ENCODE measurements at places on chromosomes 12 and 14. TPM values are rescaled to one million over a fixed set of nuclear protein-coding genes. Genes with fewer than 3 reads are reported as not detected.

Gene LYZ
- total RNA-seq = 0.21 TPM

GRCh38 chr12:49941556-49942511 is 8.7 kb upstream of the AQP2 start:
- DNase-seq = no peak

Gene TAS2R7
- not detected for total RNA-seq

DNA sequence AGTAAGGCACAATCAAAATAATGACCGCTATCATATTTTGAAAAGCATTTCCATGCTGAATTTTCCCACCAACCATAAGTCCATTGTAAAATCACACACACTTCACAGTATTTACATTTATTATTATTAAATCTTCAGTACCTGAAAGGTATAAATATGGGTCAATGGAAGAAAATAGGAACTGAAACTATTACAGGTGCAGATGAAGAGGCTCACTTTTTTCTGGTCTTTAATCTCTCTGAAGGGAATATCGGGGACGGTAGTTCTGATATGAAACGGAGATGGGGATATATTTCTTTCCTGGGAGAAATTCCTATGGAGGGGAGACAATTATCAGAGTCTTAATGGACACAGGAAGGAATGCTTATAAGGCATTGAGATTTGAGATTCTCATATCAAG is 28.4 kb downstream of the CLEC1A start:
- DNase-seq = no peak

DNA sequence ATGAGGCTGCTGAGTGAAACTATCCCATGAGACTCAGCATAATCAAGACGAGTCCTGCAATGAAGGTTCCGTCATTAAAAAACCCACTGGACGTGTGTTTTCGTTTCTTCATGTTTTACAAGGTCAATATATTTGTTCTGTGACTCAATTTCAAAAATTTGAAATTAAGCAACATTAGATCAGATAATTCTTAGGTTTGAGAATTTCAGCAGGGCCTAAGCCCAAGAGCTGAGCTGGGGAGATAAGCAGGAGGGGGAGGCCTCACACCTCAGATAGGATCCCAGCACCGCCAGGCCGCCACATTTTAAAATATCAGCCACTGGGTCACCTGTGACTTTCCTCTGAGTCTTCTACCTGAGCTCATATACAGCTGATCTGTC is 13.3 kb downstream of the STX2 start:
- no peak for DNase-seq

Gene FOXN4
- total RNA-seq = not detected

Gene RGS6
- total RNA-seq = 0.24 TPM

Gene DTX3
- 26.5 TPM for total RNA-seq

- peak; percentile 73 for DNase-seq
These were observed 7.7 kb downstream of the ALKBH2 start for GRCh38 chr12:109085590-109085989.

Gene MYH6
- not detected for total RNA-seq

Gene PIANP
- total RNA-seq = 3.9 TPM

GRCh38 chr14:105205673-105206208 is 24.6 kb upstream of the NUDT14 start:
- no peak for DNase-seq

Gene RASSF9
- 0.16 TPM for total RNA-seq

Gene LMO3
- total RNA-seq = 1.6 TPM

- no peak for DNase-seq
These were observed 95.8 kb downstream of the ITPK1 start for GRCh38 chr14:93019970-93020369.

Gene EAPP
- total RNA-seq = 42.0 TPM

GRCh38 chr12:56208006-56208405 is 13.7 kb downstream of the RNF41 start:
- DNase-seq = no peak

GRCh38 chr12:66154776-66155175 is 15.0 kb downstream of the TMBIM4 start:
- no peak for DNase-seq

DNA sequence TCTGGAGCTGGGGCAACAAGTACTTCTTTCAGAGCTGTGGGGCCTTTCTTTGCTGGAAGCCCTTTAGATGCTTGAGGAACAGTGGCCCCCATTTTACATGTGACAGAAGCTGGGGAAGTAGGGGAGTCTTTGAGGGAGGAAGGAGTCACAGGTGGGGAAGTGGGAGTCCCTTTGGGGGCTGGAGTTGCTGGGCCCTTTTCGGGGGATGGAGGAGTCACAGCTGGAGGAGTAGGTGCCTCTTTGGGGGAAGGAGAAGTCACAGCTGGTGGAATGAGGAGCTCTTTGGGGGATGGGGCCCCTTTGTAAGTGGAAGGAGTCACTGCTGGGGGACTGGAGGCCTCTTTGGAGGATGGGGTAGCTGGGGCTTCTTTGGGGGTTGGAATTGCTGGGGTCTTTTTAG is 8.6 kb downstream of the NACA start:
- no peak for DNase-seq

DNA sequence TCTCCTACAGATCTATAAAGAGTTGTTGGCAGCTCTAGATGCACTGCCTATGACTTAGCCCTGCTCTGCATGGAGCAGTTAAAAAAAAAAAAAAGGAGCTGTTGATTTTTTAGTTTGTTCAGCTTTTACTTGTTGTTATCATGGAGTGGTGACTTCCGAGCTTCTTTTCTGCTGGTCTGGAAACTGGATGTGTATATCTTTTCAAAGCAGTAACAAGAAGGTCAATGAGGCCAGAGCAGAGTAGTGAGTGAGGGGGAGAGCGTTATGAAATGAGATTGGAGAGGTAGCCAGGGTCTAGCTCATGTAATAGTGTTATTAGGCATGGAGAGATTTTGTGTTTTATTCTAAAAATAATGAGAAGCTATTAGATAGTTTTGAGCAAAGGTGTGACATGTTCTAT is 13.2 kb upstream of the TUBA1B start:
- no peak for DNase-seq

- no peak for DNase-seq
These were observed 13.7 kb downstream of the AK7 start for GRCh38 chr14:96405677-96406076.

Gene COL2A1
- 0.70 TPM for total RNA-seq

Gene CSRNP2
- total RNA-seq = 45.1 TPM

DNA sequence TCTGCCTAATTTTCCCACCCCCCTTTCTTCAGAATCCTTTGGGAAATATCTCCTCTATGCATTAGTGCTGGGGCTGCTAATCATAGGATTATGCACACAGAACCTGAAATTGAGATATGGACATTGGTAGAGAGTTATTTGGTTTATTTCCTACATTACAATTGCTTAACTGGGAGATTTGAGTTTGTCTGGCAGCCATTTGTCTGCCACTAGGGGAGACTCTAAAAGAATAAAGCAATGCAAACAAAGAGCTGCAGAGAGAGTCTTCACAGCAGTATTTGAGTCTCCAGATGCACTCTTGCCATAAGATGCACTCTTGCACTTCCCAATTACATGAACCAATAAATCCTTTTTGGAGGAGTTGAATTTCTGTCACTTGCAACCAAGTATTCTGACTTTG is 12.0 kb upstream of the PCNX4 start:
- DNase-seq = no peak

GRCh38 chr12:27549236-27549800 is 25.3 kb downstream of the PPFIBP1 start:
- no peak for DNase-seq

DNA sequence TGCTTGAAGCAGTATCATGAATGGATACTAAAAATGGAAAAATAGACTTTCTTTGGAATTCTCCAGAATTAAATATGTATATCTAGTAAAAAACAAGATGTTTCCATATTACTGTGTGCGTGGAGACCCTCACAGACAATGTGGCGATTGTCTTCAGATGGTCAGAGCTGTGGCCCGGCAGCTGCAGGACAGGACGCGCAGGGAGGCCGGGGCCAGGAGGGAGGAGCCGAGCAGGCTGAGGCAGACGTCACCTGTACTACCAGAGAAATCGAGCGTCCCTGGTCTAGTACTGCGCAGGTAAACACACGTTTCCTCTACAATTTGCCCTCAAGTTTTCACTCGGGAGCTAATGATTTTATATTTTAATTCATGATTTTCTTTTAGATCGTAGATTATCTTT is 22.8 kb downstream of the DDX51 start:
- no peak for DNase-seq

DNA sequence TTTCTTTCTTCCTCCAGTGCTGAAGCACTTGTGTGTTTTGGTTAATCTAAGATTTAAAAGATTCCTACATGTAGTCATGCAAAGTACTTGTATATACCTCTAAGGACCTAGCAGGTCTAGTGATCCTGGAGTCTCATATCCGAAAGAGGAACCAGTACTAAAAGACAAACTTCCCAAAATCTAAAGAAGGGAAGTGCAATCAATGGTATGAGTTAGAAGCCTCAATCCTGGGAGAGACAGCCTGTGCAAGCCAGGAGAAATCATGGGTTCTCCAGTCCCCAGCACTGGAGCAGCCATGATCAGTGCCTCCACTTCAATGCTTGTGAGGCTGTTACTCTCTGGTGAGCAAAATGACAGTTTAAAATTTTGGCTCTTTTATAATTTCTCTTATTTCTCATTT is 277.4 kb downstream of the DAD1 start:
- DNase-seq = no peak

- no peak for DNase-seq
These were observed 65.9 kb downstream of the AVPR1A start for GRCh38 chr12:63085120-63085519.

GRCh38 chr14:90692826-90693225 is 123.4 kb downstream of the TTC7B start:
- DNase-seq = no peak

Gene MYBPC1
- not detected for total RNA-seq

Gene TAS2R10
- total RNA-seq = 0.84 TPM

GRCh38 chr12:25155022-25155576 is 39.9 kb downstream of the DNAI7 start:
- no peak for DNase-seq

Gene SLC41A2
- total RNA-seq = 24.4 TPM

Gene IFNG
- total RNA-seq = not detected

GRCh38 chr12:11716794-11717518 is 67.5 kb downstream of the ETV6 start:
- DNase-seq = no peak

- DNase-seq = no peak
These were observed 20.2 kb downstream of the CCDC177 start for GRCh38 chr14:69554500-69554899.

- DNase-seq = no peak
These were observed 58.6 kb downstream of the TBX3 start for GRCh38 chr12:114625294-114625851.

DNA sequence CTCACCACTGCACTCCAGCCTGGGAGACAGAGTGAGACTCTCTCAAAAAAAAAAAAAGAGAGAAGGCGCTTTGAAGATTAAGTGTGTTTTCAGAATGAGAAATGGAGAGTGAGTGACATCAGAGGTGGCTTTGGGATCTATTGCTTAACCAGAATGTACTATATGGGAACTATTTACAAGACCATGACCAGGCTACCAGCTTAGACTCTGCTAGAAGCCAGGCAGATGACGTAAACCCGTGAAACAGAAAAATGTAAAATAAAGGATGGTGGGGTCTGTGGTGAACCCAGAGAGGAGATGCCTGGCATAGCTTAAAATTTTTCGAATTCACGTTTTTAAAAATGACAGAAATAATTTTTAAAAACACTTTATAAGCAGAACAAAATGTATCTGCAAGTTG is 82.0 kb downstream of the IFT43 start:
- DNase-seq = no peak

GRCh38 chr12:85963326-85963725 is 89.2 kb downstream of the NTS start:
- no peak for DNase-seq

GRCh38 chr14:52833891-52834290 is 42.5 kb upstream of the GNPNAT1 start:
- no peak for DNase-seq

Gene FOXM1
- 17.4 TPM for total RNA-seq

Gene KRT6C
- not detected for total RNA-seq

Gene ACOT6
- total RNA-seq = not detected

Gene IQSEC3
- 0.37 TPM for total RNA-seq

DNA sequence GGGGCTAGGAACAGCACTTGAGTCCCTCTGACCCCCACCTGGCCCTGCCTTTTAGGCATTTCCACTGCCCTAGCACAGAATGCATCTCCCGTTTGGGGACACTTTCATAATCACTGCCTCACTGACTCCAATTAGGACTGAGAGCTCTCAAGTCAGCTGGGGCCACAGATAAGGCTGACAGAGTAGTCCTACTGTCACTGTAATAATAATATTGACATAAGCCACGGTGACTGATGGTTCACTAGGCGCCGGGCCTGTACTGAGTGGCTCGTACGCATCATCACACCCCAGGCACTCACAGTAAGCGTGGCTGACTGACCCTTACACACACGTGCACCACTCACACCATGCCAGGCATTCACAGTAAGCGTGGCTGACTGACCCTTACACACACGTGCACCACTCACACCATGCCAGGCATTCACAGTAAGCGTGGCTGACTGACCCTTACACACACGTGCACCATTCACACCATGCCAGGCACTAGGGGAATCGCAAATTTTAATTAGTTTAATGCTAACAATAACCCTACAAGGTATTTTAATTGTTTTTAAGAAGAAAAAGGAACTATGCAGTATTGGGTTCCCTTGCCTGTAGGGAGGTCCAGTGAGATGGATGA is 87.7 kb downstream of the CHGA start:
- no peak for DNase-seq

GRCh38 chr12:108037960-108038359 is 91.1 kb upstream of the WSCD2 start:
- DNase-seq = no peak

DNA sequence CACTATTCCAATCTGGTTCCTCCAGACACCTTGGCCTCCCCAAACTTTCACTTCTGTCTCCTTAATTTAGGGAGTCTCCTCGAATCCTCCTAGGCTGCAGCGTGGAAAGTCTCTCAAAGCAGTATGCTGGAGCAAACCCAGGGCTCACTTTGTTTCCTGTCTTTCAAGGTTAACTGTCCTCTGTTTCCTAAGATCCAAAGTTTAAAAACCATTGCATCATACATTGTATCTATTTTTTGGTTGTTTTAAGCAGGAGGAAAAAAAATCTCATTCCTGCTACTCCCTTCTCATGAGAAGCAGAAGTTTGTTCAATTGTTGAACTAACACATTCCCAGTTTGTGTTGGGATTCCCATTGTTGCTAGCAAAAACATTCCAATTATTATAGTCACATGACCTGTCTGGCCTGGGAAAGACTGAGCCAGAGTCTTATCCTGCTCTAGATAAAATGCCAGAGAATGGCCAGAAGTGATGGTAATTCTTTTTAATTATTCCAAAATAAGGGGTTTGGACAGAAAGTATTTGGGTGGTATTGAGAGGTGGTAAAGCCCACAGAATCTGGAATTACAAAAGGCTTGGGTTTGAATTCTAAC is 67.3 kb downstream of the HSPB8 start:
- DNase-seq = no peak

DNA sequence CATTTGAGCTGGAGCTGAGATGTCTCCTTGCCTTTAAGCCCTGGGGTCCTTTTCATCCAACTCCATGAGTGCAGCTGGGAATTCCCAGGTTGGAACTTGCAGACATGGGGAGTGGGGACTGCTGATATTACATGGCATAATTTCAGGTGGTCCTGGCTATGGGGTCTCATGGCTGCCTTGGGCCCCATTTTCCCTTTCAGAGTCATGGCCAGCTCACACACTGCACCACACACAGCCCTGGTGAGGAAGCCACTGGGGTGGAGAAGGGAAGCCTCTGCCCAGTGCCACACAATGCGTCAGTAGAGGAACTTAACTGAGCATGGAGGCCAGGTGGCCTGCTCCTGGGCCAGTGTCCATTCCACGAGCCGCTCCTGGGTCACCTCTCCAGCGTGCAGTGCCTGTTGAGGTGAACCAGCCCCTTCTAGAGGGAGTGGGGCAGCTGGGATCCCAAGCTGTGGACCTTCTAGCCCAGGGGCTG is 17.3 kb upstream of the KRT86 start:
- no peak for DNase-seq

- DNase-seq = no peak
These were observed 23.5 kb downstream of the SDSL start for GRCh38 chr12:113445544-113446171.

All from osteocyte (in vitro differentiated cells).